ENCODE measurements at places on chromosomes 6 and 20. TPM values are rescaled to one million over a fixed set of nuclear protein-coding genes. Genes with fewer than 3 reads are reported as not detected.

DNA sequence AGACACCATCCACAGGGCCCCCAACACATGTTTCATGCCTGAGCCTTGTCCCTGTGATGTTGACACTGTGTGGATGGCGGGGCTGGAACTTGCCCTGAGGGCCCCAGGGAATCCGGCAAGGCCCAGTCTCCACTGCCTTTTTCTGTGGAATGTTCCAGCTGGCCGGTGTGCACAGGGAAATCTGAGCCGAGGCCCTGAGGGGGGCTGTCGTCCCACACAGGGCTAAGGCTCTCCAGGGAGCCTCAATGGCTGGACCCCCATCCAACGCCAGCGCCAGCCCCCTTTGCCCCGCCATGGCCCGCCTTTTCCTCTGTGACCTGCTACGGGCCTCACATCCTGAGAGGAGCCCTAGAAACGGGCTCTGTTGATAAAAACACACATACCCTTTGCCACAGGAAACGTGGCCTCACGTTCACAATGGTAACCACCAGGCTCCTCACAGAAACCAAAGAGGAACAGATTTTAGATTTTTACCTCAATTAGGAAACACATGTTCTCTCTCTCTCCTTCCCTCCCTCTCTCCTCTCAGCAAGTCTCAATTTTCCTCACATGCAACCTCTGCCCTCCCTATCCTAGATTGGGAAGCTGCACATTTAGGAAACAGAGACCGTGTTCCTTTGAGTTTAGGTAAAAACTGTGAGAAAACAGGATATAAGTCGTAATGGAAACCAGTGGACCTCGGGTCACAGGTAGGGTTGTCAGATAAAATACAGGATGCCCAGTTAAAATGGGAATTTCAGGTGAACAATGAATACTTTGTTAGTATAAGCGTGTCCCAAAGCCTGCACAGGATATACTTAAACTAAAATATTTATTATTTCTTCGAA lies 13.7 kb upstream of the ZNF831 start:
- no peak for DNase-seq

DNA sequence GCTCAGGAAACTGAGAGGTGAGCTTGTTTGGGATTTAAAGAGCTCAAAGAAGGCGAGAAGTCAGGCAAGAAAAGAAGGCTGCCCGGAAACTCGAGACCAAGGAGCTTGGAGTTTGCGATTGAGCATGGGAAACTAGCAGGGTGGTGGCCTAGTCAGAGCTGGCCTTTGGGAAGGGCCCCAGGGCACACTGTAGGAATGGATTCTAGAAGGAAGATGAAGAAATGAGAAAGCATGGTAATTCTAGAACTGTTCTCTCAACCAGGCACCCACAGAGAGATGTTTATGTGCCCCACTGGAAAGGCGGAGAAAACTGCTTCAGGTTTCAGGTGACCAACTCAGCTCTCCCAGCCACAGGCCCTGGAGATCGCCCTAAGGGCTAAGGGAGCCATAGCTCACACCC lies 126.2 kb downstream of the FOXO3 start:
- DNase-seq: no peak

- DNase-seq: no peak
Measured at GRCh38 chr6:30600451-30600961, 16.5 kb downstream of the PPP1R10 start.

DNA sequence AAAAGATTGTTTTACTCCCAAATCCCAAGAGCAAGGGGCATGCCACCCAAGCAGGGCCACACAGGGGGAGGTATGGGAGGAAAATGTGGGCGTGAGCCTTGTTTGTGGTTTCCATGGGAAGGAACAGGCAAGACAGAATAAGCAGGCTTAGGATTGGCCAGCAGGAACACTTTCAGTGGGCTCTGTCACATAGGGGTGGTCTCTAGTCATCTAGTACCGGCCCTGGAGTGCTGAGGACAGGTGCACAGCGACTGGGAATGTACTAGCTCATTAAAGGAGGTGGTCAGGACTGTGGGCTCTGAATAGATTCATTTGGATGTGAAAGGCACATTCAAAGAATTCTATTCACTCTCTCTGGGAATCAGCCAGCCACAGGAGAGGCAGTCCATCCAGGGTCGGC lies 175.6 kb downstream of the TBC1D7 start:
- DNase-seq: no peak

DNA sequence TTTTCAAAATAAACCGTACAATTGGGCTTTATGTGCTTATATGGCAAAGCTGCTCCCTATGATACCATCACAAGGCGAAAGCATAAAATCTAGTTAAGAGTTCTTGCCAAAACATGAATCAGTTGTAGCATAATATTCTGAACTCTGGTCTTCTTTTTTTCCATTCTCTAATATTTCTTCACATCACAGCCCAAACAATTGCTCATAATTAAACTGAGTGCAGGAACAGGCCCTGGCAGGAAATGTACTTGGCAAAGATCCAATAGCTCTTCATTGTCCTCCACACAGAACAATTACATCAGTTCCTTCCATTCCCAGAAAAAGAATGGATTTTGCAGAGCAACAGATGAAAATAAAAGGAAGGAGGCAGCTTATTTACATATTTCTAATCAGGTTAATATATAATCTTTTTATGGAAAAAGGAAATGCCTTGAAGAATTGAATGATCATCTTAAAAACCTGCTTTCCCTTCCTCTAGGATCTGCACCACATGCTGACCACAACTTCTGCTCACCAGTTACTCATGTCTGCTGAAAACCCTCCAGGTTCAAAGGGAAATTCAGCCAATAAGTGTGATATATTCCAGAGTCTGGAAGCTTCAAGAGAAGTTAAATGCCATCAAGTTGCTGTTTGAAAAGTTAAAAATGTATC lies 123.3 kb upstream of the COL21A1 start:
- no peak for DNase-seq

DNA sequence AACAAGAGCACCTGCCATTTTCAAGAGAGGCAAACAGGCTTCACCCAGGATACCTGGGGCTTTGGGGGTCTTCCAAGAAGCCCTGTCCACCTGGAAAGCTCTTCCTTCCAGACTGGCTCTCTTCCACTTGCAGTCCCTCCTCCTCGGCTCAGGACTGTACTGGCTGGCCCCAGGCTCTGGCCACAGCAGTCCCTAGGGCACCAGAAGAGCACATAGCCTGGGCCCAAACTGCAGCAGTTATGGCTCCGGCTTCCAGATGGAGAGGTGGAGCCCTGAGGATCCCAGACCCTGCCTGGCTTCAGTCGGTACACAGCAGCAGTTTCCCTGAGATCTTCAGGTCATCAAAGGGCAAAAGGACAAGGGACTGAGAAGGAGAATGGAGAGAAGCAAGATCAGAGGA lies 1.6 kb upstream of the SLC35B2 start:
- no peak for DNase-seq

- no peak for DNase-seq
Measured at GRCh38 chr6:108435391-108435790, 125.3 kb upstream of the FOXO3 start.

DNA sequence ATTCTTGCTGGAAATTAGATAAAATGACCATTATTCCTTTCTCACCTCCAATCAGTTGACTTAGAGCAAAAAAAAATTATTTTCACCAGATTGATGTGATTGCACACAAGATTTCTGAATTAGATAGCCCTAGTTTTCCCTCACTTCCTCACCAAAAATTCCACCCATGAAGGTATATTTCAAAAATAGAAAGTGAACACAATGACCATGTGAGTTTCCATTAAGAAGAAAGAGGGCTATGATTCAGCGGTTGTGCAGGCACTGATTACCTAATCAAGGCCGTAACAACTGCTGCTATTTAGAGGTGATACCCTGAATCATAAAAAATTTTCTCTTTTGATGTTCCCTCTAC lies 19.5 kb upstream of the RALGAPA2 start:
- DNase-seq: no peak

DNA sequence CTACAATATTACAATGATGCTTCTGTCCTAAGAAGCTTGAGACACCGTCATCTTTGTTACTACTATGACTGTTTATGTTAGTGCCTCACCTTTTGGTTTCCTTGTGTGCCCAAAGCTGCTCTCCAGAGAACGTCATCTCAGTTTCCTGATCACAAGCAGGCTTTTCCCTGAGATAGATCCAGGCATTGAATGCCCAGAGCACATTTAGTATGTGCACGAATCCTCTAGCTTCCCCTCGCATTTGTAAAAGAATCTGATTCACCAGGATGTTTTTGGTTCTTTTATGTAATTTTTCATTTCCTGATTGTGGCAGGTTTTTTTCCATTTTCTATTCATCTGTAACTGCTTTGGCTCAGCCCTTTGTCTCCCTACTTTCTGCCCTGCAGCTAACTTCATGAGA lies 100.2 kb upstream of the TMEM181 start:
- DNase-seq: no peak

MROH8 gene
- total RNA-seq: 6.9 TPM

HSPA1L gene
- 0.84 TPM for total RNA-seq

MLIP gene
- 0.29 TPM for total RNA-seq

PPP1R14C gene
- total RNA-seq: 0.26 TPM

ECT2L gene
- not detected for total RNA-seq

MARCKS gene
- 63.6 TPM for total RNA-seq
